ENCODE measurements at places on chromosomes 5 and 9.

DNA sequence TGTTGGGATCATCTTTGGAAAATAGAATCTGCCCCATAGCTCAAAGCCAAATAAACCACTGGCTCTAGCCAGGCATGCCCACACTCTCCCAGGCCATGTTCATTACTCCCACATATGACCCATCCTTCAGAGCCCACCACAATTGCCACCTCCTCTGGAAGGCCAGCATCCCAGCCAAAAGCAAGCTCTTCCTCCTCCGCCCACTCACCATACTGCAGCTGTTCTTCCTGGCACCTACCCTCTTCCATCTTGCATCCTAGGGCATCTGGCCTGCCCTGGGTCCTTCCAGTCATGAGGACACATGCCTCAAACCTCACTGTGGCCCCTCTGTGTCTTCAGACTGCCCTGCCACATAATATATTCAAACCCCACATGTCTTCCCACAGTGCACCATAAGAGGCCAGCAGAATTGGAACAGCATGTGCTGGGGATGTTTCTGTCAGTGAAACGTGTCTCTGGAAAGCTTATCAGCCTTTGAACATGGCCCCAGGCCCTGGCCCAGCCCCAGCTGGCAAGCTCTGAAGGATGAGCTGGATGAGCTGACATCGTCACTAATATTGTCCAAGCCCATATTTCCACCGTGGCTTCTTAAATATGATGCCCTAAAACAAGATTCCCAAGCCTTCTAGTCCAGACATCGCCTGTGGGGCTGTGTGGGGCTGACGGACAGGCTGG, 230.8 kb downstream of the AGTPBP1 start:
- no peak for DNase-seq

- no peak for DNase-seq
Observed at GRCh38 chr5:111502956-111503355, 9.4 kb downstream of the STARD4 start.

- no peak for DNase-seq
Observed at GRCh38 chr9:78811622-78812276, 514.8 kb downstream of the PSAT1 start.

DNA sequence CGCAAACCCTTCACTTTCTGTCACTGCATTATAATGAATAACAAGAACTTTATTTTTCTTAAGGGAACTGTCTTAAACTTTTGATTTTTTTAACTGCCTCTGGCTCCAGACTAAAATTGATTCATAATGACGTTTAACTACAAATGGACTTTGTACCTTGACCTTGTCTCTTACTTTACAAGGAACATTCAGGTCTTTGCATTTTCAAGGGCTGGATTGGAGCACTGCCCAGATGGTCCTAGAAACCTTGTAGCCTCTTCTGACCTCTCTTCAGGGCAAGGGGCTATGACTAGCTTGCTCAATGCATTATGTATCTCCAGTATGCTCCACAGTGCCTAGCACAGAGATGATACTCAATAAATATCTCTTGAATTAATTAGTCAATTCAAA, 612.6 kb upstream of the CLINT1 start:
- no peak for DNase-seq

GRCh38 chr9:12702160-12702758, 9.1 kb downstream of the TYRP1 start:
- DNase-seq = no peak

DNA sequence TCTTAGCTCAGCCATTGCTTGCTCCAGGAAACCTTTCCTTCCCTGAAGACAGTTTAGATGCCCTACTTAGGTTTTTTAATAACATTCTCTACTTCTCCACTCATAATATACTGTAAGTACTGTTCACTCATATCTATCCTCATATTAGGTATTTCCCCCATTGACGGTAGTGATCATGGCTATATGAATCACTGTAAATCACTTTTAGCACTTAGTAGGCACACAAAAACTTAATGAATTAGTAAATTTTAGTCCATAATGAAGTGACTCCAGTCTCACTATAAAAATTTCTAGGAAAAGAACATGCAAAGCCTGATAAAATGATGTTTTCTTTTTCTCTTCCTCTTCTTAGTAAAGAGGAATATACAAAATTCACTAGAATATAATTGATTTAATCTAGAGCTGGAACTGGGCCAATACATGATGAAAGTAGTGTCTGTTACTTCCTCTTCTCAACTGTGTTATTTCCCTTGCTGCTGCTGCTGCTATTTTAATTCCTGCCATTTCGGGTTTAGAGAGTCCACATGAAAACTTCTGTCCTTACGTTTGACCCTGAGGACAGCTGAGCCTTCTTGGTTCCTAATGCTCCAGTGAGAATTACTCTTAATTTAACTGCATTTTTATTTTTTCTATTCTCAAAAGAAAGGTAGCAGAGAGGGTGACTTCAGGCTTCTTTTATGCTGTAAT, 73.5 kb downstream of the LNPEP start:
- peak; percentile 86 for DNase-seq

GRCh38 chr9:137816531-137817235, 60.9 kb upstream of the CACNA1B start:
- no peak for DNase-seq

- no peak for DNase-seq
Observed at GRCh38 chr9:131885144-131885609, 145.3 kb upstream of the RAPGEF1 start.

- no peak for DNase-seq
Observed at GRCh38 chr9:2281803-2282185, 266.6 kb downstream of the SMARCA2 start.

DNA sequence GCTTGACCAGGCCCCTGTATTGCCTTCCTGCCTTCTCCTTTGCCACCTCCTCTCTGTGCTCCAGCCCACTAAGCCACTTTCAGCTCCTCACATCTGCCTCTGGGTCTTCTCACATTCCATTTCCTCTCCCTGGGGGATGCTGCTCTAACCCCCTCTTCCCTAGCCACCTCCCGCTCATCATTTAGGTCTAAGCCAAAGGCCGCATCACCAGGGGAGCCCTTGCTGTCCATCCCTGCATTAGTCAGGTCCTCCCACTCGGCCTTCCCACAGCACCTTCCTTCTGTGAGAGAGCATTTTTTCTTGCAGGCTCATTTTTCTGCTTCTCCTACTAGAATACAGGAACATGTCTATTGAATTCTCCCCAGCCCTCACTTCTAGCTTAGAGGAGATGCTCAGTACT, 72.6 kb upstream of the GALNT10 start:
- no peak for DNase-seq

DNA sequence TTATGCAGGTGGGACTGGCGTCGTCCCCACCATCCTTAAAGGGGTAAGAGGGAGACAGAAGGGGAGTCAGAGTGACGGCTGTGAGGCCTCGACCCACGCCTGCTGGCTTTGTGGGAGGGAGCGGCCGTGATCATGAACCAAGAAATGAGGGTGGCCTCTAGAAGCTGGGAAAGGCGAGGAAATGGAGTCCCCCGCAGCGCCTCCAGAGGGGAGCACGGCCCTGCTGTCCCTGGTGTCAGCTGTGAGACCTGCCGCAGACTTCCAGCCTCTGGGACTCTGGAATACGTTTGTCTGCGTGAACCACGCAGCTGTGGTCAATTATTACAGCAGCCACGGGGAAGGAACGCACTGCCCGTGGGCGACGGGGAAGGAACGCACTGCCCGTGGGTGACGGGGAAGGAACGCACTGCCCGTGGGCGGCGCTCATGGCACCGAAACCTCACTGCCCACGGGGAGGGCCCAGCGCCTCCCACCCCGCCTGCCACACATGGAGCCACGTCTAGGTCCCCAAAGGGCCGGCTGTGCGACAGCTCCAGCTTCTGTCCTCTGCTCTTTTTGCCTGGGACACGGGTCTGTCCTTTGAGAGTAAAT, 108.8 kb upstream of the RAPGEF1 start:
- DNase-seq = no peak

DNA sequence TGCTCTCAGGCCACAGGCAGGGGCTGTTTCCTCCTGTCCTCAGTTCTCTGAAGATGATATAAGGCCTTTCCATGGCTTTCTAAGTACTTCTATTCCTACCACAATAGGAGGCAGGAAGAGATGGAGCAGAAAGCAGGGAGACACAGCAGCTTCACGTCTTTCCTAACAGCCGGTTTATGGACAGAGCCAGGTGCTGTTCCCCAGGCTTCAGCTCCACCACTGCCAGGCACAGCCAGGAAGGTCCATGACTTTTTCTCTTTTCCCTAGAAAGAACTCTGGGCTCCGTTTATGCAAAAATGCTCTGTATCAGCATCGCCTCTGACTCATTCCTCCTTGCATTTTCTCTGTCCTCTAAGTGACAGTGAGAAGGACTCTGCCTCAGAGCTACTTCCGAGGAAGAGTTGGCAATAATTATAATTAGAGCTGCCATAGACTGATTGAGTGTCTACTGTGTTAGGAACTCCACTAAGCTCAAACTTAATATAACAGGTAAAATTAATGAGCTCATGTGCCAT, 478.5 kb downstream of the RASEF start:
- DNase-seq = no peak

DNA sequence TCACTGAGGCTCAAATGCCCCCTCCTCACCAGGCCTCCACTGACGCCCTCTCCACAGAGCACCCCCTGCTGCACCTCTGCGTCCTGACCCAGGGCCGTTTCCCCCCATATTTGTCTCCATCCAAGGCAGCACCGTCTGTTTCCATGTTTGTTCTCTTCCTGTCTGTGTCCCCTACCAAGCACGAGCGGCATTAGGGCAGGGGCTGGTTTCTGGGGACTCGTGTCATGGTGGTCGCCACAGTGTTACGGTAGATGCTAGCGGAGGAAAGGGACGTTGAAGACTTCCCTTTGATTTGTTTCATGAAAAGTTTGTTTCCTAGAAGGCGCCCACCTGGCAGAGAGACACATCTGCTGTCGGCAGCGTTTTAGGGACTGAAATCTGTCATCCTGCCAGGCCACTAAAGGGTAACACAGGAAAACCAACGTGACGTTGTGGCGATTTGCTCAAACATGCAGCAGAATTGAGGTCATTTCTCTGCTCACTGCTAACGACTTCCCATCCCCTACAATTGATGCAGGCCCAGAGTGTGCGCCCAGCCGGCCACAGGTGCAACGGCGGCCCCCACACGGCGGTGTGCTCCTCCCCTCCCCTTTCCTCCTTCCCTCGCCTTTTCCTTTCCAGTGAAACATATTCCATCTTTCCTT, 79.3 kb upstream of the IRX4 start:
- DNase-seq = no peak
